ENCODE measurements at places on chromosomes 7 and 10.

- no peak for DNase-seq
Observed at GRCh38 chr10:101906586-101907183, 63.1 kb upstream of the KCNIP2 start.

- DNase-seq = no peak
Observed at GRCh38 chr10:86798025-86798424, 41.6 kb downstream of the BMPR1A start.

- no peak for DNase-seq
Observed at GRCh38 chr7:131145026-131145425, 182.7 kb upstream of the MKLN1 start.

DNA sequence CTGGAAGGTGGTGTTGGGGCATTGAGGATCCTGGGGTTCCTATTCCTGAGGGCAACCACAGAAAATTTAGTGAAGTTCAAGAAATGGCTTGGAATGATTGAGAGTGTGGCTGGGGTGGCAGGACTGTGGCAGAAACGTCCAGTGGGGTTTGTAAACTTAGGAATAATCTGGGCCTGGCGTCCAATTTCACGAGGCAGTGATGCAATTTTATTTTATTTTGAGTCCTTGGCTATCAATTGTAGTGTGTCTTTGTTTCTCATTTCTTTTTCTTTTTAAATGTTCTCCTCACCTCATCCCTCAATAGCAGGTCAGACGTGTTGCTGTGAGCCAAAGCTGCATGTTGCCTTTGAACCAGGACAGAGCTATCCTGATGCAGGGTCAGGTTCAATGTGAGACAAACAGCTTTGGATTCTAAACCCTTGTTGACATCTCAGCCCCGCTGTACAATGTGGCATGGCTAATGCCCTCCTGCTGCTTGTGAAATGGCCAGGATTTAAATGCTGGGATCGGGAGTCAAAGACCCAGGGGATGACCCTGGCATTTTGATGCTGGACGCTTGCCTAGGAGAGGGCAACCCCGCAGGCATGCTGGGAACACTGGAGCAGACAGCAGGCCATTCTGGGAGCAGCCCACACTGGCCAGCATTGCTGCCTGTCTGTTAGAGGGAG, 64.8 kb downstream of the RBM20 start:
- no peak for DNase-seq

DNA sequence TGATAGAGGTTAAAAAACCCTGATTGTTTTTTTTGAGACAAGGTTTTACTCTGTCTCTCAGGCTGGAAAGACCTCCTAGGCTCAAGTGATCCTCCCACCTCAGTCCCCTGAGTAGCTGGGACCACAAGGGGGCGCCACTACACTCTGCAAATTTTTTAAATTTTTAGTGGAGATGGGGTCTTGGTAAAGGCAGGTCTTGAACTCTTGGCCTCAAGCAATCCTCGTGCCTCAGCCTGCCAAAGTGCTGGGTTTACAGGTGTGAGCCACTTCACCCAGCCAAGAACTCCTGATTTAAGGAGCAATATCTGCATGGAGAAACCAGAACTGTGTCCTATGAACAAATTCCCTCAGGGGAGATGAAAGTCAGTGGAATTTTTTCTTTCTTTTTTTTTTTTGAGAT, 7.3 kb upstream of the KLHDC10 start:
- peak; percentile 71 for DNase-seq

DNA sequence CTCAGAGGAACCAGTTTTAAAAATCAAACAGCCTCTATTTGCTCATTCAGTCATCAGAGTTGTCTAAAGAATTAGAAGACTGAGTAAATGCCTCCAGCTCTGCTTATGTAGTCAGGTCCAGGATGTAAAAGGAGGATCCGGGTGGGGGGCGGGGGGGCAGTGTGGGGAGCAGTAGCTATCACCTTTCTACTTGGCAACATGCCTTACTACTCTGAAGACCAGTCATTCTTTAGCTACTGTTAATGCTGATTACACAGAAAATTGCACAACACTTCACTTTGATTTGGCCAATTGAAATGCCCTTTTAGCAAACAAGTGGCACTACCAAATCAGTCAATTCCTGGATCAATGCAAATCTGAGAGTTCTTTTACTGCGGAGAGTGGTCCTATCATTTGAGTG, 164.2 kb downstream of the NXPH1 start:
- DNase-seq = no peak

GRCh38 chr7:158933468-158934139, 77.2 kb downstream of the DYNC2I1 start:
- DNase-seq = no peak

DNA sequence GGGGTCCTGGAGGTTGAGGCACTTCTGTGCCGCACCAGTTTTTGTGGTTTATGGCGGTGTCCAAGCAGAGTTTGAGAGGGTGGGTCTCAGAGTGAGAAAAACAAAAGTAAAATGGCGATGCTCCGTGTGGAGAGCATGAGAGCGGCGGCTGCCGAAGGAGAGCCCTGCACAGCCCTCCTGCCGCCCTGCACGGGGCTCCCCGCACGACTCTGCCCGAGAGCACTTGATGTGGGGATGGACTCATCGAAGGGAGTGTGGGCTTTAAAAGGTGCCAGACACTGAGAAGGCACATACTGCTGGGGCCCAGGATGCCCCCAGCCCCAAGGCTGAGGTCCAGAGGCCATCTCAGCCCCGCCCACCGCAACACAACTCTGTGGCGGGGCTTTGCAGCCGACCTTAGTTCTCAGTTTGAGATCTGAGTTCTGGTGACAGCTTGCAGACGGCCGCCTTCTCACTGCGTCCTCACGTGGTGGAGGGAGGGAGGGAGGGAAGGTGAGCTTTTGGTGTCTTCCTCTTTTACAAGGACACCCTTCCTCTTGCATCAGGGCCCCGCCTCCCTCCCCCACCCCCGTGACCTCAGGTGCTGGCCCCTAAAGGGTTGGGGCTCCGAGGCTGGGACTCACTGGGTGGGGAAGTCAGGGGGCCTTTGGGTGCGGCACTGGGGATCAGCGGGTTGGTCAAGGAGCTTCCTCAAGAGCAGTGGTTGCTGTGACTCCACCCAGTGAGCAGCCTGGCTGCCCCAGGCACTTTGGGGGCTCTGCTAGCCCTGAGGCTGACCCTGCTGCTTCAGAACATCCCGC, 69.1 kb downstream of the NKX6-2 start:
- no peak for DNase-seq

- DNase-seq = no peak
Observed at GRCh38 chr10:8829592-8829991, 775.1 kb downstream of the GATA3 start.

DNA sequence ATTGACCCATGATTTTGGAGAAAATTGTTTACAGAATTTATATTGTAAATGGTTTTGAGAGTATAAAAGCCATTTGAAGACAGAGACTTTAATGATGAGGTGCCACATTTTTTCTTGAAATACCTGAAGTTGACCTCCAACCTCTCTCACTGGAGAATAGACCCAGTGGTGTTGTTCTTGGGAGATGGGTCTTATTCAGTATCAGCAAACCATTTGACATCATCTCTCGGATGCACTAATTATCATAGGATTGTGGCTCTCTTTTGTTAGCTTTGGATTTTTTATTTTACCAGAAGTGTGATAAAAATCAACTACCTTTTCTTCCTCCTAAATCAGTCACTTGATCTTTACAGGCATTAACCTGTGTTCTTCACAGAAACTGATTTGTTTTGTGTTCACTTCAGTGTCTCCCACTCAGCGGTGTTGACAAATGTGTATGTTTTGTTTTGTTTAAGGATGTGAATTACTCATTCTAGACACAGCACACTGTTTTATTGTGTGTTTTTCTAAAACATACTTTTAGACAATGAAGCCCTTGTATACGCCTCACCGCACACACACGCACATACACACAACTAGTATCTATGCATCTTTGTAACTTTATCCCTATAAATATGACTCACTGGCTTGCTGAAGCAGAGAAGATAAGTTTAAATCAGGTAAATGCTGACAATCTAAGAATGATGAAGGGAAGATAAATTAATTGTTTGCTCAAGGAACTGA, 455.6 kb downstream of the INHBA start:
- DNase-seq = no peak

GRCh38 chr10:11135709-11136108, 118.0 kb downstream of the CELF2 start:
- no peak for DNase-seq

- DNase-seq = no peak
Observed at GRCh38 chr10:79146611-79147130, 77.9 kb downstream of the ZMIZ1 start.

- no peak for DNase-seq
Observed at GRCh38 chr7:98423043-98423442, 22.2 kb upstream of the BAIAP2L1 start.

- no peak for DNase-seq
Observed at GRCh38 chr10:48412933-48413332, 106.5 kb downstream of the MAPK8 start.

- DNase-seq = no peak
Observed at GRCh38 chr10:108902619-108903285, 1020.6 kb downstream of the XPNPEP1 start.

DNA sequence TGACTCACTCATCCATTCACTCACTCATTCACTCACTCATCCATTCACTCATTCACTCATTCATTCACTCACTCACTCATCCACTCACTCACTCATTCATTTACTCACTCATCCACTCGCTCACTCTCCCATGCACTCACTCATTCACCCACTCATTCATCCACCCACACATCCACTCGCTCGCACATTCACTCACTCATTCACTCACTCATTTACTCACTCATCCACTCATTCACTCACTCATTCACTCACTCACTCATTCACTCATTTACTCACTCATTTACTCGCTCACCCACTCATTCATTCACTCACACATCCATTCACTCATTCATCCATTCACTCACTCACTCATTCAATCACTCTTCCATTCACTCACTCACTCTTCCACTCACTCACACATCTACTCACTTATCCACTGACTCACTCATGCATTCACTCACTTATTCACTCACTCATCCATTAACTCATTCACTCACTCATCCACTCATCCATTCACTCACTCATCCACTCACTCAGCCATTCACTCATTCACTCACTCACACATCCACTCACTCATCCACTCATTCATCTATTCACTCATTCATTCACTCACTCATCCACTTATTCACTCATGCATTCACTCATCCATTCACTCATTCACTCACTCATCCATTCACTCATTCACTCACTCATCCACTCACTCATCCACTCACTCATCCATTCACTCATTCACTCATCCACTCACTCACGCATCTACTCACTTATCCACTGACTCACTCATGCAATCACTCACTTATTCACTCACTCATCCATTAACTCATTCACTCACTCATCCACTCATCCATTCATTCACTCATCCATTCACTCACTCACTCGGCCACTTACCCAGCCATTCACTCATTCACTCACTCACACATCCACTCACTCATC, 74.0 kb downstream of the CARD11 start:
- no peak for DNase-seq

DNA sequence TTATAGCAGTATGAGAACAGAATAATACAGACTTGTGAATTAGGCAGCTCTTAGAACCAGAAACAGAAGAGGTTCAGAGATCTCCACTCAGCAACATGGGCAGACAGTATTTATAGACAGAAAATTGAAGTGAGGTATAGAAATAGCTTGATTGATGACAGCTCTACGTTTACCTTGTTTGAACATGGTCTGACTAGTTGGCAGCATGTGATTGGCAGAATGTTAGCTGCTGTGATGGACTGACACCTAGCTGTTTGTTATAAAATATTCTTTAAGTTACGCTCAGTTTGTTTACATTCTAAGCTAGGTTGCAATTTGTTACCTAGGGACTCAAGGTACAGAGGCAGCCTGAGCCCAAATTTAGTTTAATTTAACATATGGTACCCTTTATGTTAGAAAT, 73.7 kb upstream of the TMEM229A start:
- no peak for DNase-seq

GRCh38 chr10:45180507-45180906, 134.9 kb downstream of the OR13A1 start:
- DNase-seq = no peak

GRCh38 chr10:43091846-43092245, 15.0 kb downstream of the RET start:
- DNase-seq = no peak

GRCh38 chr7:6365451-6365850, 82.3 kb downstream of the DAGLB start:
- DNase-seq = no peak

GRCh38 chr10:770975-771374, 81.5 kb upstream of the DIP2C start:
- DNase-seq = no peak

DNA sequence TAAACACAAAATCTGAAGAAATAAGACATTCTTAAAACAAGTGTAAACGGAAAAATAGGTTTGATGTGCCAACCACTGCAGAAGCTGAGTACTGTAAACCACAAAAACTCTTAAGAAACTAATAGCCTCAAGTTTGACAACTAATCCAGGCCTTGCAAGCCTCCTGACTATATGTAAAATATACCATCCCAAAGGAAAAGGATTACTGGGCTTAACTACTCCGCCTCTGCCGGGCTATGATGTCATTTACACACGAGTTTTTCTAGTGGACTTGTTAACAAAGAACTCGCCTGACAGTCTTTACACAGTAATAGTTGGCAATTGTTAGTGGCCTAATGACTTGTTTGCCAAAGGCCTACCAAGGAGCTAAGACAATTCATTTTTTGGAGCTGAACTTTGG, 2.1 kb downstream of the KIF5B start:
- no peak for DNase-seq

DNA sequence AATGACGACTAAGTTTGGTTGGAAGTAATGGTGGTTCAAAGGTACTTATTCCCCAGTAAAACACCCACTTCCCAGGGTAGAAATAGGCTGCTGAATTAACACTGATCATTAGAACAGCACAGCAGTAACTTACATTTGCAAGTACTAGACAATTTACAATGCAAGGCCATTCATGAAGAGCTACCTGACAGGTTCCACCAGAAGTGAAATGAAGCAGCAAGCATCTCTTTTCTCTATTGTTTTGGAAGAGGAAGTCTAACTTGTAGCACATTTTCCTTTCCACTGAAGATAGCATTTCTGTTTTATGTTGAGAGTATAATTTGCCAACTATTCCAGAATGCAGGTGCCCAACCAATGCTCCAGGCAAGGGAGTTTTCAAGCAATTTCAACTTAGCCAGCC, 145.9 kb downstream of the CREB5 start:
- no peak for DNase-seq

DNA sequence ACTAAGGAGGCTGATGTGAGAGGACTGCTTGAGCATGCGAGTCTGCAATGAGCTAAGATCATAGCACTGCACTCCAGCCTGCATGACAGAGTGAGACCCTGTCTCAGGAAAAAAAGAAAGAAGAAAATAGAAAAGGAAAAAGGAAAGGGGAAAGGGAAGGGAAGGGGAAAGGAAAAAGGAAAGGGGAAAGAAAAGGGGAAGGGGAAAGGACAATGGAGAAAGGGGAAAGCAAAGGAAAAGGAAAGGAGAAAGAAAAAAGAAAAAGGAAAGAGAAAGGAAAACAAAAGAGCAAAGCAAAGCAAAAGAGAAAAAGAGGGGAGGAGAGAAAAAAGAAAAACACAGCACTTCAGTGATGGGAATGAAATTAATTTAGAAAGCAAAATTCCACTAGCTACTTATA, 179.3 kb downstream of the SRPK2 start:
- DNase-seq = no peak

DNA sequence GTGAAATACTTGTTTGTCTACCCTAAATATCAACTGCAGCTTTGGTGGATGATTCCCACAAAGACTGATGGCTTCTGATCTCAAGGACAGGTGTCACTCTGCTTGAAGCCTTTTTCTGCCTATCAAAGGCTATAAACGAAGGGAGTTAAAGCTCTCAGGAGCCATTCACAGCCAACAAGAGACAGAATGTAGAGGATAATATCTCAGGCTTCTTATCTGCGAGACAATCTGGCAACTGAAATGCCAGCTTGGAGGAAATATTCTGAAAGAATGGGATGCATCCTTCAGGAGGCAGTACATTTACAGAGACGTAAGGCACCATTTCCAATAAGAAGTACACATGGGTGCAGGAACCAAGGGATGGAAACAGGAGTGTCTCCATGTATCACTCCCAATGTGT, 549.4 kb downstream of the GPAM start:
- DNase-seq = no peak

Data from activated CD4-positive, alpha-beta T cell treated with anti-CD3 and anti-CD28 coated beads, Interleukin-2, amount 50 U/mL, for 1 hour (primary cell).